ENCODE measurements at places on chromosomes 3 and 15. TPM values are rescaled to one million over a fixed set of nuclear protein-coding genes. Genes with fewer than 3 reads are reported as not detected.

The CLDN16 gene
- total RNA-seq: not detected

The CGNL1 gene
- 5.4 TPM for total RNA-seq

The STRA6 gene
- 1.0 TPM for total RNA-seq

The BNC1 gene
- total RNA-seq: 1.6 TPM

The CLDN1 gene
- 2.9 TPM for total RNA-seq

The LRRN1 gene
- 18.9 TPM for total RNA-seq

The CCRL2 gene
- total RNA-seq: 4.1 TPM

The STAC gene
- 6.1 TPM for total RNA-seq

The CX3CR1 gene
- 1.3 TPM for total RNA-seq

The EPHA6 gene
- 1.4 TPM for total RNA-seq

The TMEM158 gene
- total RNA-seq: 2.0 TPM

The ZNF501 gene
- 9.1 TPM for total RNA-seq

The PPP2R3A gene
- total RNA-seq: 20.6 TPM

The GOLGA8H gene
- 1.6 TPM for total RNA-seq

All from breast epithelium (tissue), 4 donors.